ENCODE measurements at places on chromosomes 5 and 9.

- no peak for DNase-seq
These were observed 83.0 kb upstream of the GLIS3 start for GRCh38 chr9:4382722-4383317.

DNA sequence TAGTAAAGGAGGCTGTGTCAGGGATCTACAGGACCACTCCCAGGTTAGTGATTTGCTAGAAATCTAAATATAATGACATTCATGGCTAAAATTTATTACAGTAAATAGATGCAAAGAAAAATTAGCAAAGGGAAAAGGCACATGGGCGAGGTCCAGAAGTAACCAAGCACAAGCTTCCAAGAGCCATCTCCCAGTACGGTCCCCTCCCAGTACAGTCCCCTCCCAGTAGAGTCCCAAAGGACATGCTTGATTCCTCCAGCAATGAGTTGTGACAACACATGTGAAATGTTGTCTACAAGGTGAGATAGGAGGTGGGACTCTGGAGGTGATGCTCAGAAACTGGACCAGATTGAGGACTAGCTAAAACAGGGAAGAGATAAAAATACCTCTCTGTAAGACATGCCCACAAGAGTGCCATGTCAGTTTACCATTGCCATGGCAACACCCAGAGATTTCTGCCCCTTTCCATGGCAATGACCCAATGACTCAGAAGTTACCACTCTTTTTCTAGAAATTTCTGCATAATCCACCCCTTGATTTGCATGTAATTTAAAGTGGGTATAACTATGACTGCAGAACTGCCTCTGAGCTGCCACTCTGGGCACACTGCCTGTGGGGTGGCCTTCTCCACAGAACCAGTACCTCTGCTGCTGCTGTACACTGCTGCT lies 27.9 kb upstream of the CEMIP2 start:
- no peak for DNase-seq

- DNase-seq = no peak
These were observed 42.5 kb upstream of the PPARGC1B start for GRCh38 chr5:149687486-149688168.

DNA sequence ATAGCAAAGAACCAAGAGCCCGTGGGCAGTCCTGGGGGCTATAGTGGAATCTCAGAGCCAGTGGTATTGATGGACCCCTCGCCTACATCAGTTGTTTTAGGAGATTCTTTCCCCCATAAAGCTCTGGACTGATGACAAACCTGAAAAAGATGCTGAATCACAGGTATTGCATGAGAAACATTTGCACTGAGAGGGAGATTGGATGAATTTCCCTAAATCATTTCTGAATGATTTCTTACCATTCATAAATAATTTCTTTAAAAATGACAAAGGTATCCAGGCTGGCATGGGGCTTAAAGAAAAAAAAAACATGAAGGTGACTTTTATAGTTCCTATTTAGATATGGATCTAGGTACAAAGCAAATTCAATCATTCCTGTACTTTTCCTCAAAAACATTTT lies 54.0 kb upstream of the SLIT3 start:
- peak; percentile 6 for DNase-seq

- no peak for DNase-seq
These were observed 727 bp downstream of the SMAD5 start for GRCh38 chr5:136133222-136133921.

DNA sequence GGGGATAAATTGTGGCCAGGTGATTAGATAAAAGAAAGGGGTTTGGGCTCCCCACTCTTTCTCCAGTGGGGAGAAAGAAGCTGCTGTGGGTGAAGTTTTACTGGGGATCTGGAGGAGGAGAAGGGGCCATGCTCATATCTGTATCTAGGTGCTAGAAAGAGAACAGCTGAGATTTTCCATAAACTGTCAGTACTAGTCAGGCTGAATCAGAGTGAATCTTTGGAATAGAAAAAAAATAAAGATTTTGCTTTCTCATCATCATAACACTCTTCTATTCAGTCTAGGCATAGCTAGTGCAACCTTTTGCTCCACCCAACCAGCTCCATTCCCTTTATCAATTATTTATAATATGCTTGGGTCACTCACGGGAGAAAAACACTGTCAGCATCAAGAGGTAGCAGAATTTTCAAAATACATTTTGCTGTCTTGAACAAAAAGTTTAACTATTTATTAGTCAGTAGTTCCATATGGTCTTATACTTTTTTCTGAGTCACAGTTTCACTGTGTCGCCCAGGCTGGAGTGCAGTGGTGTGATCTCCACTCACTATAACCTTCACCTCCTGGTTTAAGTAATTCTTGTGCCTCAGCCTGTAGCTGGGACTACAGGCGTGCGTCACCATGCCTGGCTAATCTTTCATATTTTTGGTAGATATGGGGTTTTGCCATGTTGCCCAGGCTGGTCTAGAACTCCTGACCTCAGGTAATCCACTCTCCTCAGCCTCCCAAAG lies 21.3 kb upstream of the ERMP1 start:
- DNase-seq = no peak

GRCh38 chr5:77419644-77420582 lies 72.2 kb downstream of the WDR41 start:
- DNase-seq = no peak
